ENCODE measurements at places on chromosomes 5 and 9. TPM values are rescaled to one million over a fixed set of nuclear protein-coding genes. Genes with fewer than 3 reads are reported as not detected.

The CWC27 gene
- total RNA-seq: 19.2 TPM

The PGM5 gene
- total RNA-seq: 102 TPM

DNA sequence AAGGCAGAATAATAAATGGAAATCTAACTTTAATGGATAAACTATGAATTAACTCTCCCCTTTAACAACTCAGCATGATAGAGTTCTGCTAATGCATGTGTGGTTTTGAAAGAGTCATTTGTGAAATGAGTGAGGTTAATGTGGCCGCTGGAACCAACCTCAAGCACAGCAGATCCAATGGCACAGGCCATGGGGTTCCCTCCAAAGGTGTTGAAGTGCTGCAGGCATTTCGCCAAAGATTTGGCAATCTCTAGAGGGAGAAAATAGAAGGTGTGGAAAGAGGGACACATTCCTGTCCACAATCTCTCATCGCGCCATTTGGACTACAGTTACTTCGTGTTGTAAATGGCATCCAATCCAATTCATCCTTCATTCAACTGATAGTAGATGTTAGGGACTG, 35.0 kb downstream of the AGXT2 start:
- H3K27ac ChIP-seq: no peak overlapping the region
- H3K4me3 ChIP-seq: no peak overlapping the region
- no peaks in the 10 kb centered on the region for H3K27me3 ChIP-seq

DNA sequence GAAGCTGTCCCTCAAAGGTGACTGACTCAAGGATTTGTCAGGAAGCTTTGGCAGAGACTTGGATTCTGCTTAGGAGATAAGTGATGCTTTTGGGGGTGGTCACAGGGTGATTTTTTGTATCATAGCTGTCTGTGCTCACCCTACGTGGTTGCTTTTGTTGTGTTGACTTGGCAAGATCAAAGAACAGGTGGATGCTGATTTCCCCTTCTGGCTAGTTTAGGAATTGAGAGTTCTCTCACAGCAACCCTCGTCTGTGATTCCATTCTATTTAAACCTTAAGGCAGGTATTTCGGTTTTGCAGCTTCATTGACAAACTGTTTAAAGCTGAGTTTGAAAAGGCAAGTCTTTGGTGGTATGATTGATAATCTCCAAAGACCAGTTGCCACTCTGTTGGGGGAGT, 27.2 kb downstream of the ARHGAP26 start:
- no peaks in the 10 kb centered on the region for H3K36me3 ChIP-seq
- H3K4me3 ChIP-seq: no peak overlapping the region
- H3K27ac ChIP-seq: no peak overlapping the region
- H3K27me3 ChIP-seq: no peaks in the 10 kb centered on the region
- H3K4me1 ChIP-seq: peaks cover 7% of the 10 kb centered on the region

DNA sequence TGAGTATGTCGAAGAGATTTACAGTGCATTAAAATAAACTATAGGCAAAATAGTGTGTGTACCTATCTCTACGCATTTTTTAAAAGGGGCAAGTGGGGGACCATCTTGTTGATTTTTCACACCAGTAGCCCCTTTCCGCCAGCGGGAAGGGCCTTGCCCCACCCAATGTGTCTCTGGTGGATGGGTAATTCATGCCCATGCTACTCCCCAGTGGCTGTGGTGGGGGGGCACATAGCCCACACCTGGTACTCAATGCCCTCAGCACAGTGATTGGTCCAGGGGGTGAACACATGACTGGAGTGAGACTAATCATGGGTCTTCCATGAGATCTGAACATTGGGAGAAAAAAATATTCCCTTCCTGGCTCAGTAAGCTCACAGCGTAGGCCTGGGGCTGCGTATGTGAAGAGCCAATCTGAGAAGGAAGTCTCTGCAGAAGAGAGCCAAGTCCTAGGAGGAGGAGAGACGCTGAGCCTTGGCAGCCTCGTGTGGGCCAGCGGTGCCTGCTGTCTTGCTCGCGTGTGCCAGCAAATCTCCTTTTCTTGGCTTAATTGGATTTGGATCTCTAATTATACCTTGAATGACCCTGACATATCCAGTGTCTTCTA, 103.4 kb downstream of the ADAMTS2 start:
- H3K36me3 ChIP-seq: no peaks in the 10 kb centered on the region
- DNase-seq: no peak
- H3K27me3 ChIP-seq: no peaks in the 10 kb centered on the region
- H3K4me1 ChIP-seq: peaks cover 32% of the 10 kb centered on the region
